Fibroblast of skin of left quadriceps (primary cell): ENCODE measurements at places on chromosomes 2 and 18.

- DNase-seq: no peak
These were observed 614.1 kb upstream of the VRK2 start for GRCh38 chr2:57432528-57432927.

- no peak for DNase-seq
These were observed 14.5 kb upstream of the ASPRV1 start for GRCh38 chr2:69975853-69976462.

GRCh38 chr2:60544062-60544461 lies 9.4 kb downstream of the BCL11A start:
- DNase-seq: peak; percentile 93

GRCh38 chr2:60959501-60959900 lies 58.0 kb upstream of the PEX13 start:
- no peak for DNase-seq

DNA sequence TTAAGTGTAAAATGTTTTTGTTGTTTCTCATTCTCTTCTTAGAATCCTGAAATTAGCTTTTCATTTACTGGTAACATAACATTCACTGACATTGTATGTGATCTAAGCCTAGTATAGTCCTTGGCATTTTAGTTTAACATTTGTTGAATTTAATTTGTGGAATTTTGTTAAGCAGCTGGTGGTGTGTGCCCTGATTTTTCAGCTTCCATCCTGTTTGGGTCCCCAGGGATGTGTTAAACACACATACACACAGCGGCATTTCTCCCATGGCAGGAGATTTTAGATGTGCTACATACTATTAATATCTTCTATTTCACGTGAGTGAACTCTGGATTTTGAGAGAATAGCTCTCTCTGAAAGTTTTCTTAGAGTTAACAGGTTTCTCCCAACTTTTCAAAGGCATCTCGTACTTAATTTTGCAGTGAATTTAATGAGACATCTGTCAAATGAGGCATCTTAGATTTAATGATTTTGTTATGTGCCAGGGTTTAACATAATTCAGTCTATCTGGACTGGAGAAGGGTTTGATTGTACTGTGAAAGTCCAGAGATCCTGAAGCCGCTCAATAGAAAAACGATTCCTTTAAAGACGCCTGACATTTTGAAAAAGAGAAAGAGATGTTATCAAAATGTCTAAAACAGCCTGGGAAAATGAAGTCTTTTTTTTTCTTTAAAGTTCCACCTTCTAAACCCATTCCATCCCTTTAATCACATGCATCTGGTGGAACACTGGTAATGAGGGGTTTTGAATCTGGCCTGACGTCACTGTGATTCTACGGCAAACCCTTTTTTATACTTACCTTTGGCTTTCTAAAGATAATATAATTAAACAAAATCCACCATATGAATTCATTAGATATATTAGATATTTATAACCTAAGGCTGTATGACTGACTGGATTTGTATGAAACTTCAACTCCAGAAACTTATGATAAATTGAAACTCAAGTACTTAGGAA lies 6.8 kb downstream of the PHLPP1 start:
- no peak for DNase-seq

DNA sequence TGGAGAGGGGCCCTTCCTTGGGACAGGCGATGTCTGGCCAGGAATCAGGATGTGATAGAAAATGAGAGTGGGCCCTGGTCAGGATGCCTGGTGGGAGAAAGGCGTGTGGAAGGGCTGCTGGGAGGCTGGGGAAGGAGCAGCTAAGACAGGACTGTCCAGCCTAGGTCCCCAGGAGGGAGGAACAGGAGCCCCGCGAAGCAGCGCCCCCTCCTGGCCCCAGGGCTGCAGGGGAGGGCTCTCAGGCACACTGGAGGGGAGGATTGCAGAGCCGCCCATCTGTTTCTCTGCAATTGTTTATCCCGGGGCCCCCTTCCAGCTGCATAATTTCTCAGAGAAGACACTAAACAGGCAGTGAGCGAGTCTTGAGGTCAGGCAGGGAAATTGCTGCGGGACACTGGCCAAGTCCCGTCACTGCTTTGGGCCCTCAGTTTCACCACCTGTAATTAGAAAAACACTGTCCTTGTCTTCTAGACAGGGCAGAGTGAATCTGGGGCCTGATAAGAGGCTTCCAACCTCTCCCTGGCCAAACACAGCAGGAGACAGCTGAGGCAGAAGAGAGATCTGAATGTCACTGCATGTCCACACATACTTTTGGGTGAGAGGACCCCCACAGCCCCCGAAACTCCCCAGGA lies 3.9 kb upstream of the NPPC start:
- no peak for DNase-seq

- peak; percentile 54 for DNase-seq
These were observed 81.4 kb downstream of the BIN1 start for GRCh38 chr2:127025359-127026166.

- DNase-seq: no peak
These were observed 42.5 kb downstream of the MYO7B start for GRCh38 chr2:127577973-127578372.

GRCh38 chr2:24015562-24016375 lies 5.9 kb downstream of the MFSD2B start:
- peak; percentile 14 for DNase-seq

- no peak for DNase-seq
These were observed 8.8 kb downstream of the EFEMP1 start for GRCh38 chr2:55914786-55915185.

GRCh38 chr2:20365249-20365817 lies 14.7 kb upstream of the PUM2 start:
- DNase-seq: no peak

GRCh38 chr2:36731941-36732672 lies 35.6 kb downstream of the VIT start:
- DNase-seq: no peak

DNA sequence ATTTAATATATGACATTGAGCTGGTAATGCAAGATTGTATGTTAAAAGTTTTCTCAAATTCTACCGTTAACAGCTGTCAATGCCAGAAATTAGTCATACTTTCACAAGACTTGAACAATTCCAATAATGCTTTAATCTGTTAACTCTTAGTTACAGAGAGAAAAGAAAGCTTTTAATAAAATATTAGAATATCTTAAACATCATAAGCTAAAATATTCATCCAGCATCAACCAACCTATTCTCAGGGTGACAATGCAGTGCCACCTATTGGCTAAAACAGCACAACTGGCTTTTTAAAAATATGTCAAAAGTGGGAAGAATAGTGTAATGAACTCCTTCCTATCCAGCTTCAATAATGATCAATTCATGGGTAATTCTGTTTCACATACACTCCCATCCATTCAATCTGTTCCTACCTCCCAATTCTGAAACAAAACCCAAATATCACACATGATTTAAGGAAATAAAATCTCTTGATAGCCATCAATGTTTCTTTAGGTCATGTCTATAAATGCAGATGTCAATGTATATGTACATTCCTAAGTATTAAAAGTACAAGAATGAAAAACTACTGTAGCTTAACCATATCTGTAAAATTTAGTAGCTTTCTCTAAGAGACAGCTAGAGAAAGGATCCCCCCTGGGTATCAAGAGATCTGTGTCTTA lies 79.8 kb upstream of the CCDC141 start:
- DNase-seq: no peak

GRCh38 chr2:85537600-85538506 lies 1.1 kb upstream of the MAT2A start:
- DNase-seq: no peak

GRCh38 chr2:1971124-1971523 lies 226.8 kb upstream of the PXDN start:
- no peak for DNase-seq

- no peak for DNase-seq
These were observed 33.8 kb downstream of the GREB1 start for GRCh38 chr2:11567631-11568031.

GRCh38 chr2:241412144-241412543 lies 56.1 kb downstream of the FARP2 start:
- DNase-seq: peak; percentile 81

- DNase-seq: no peak
These were observed 41.3 kb upstream of the PCBP1 start for GRCh38 chr2:70045932-70046331.

- DNase-seq: no peak
These were observed 117.2 kb downstream of the SLC4A3 start for GRCh38 chr2:219744600-219744999.

- peak; percentile 26 for DNase-seq
These were observed 163.6 kb upstream of the RBMS1 start for GRCh38 chr2:160657196-160657595.

DNA sequence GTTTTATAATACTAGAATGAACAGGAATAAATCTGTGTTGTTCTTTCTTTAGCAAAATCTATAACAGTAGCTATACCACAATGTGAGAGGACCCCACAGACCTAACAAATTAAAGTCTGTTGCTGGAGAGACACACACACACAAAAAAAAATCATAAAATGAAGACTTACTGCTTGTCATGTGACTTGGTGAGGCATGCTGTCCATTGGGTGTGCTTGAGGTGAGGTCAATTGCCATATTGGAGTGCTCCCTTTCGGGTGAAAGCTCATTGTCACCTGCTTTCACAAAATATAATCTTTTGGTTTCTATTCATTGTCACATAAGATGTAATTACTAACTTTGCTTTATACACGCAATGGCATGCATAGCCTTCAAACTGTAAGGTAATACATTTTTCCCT lies 3.9 kb downstream of the IKZF2 start:
- DNase-seq: no peak

GRCh38 chr2:6973895-6974545 lies 56.8 kb downstream of the RNF144A start:
- DNase-seq: no peak

DNA sequence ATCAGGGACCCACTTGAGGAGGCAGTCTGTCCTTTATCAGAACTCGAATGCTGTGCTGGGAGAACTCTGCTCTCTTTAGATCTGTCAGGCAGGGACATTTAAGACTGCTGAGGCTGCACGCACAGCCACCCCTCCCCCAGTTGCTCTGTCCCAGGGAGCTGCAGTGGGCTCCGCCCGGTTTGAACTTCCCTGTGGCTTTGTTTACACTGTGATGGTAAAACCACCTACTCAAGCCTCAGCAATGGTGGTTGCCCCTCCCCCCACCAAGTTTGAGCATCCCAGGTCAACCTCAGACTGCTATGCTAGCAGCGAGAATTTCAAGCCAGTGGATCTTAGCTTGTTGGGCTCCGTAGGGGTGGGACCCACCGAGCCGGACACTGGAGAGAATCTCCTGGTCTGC lies 11.8 kb upstream of the LHCGR start:
- DNase-seq: no peak

- no peak for DNase-seq
These were observed 9.8 kb downstream of the MYOM1 start for GRCh38 chr18:3209859-3210569.

GRCh38 chr18:64929036-64929435 lies 780.1 kb upstream of the LINC00305 start:
- DNase-seq: peak; percentile 92

DNA sequence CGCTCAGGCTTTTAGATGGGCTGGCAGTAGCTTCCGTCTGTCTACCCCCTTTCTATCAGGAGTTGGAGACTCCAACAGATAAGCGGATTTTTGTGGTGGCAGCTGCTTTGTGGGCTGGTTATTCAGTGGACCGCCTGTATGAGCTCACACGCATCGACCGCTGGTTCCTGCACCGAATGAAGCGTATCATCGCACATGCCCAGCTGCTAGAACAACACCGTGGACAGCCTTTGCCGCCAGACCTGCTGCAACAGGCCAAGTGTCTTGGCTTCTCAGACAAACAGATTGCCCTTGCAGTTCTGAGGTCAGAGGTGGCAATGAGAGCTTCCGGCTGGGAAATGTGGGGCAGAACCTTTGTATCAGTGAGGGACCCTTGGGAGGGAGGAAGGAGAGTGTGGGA lies 14.8 kb downstream of the CAD start:
- no peak for DNase-seq

DNA sequence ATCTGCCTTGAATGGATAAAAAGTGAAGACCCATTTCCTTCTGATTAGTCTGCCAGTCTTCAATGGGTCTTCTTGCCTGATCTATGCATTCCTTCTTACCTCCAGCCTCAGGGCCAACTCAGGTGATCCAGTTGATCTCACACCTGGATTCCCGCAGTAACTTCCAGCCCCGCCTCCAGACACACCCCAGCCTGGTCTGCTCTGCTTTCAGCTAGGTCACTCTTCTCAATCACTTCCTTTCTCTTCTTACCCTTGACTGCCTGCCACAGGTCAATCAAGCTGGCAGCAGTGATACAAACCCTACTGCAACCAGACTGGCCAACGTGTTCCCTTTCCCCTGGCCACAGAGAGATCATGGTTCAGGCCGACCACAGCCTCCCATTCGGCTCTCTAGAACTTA lies 263.6 kb downstream of the ZNF516 start:
- DNase-seq: no peak

DNA sequence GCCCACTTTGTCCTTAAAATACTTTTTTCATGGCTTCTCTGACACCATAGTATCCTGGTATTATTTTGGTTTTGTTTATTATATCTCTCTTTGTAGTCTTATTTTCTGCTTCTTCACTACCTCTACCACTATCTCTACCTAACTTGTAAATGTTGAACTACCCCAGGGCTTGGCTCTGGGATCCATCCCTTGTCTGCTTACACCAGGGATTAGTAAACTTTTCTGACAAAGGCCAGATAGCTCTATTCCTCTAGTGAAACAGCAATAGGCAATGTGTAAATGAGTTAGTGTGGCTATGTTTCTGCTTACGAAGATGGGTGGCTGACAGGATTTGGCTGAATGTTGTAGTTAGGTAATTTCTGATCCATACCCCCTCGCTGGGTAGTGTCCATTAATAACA lies 76.8 kb downstream of the ZNF407 start:
- no peak for DNase-seq

DNA sequence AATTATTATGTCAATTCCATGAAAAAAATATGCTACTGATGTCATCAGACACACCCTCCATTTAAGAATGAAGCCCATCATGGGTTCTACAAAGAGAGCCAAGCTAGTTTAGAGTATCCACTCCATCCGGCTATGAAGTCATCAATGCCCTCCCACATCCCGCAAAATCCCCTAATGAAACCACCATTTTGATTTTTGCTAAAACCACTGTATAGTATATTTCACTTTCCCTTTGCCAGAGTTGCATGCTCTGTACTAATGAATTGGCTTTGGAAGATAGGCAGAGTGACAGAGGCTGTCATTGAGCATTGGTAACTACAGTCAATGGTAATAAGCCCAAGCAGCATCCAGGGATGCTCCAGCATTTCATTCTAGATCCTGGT lies 118.6 kb downstream of the ANKRD44 start:
- no peak for DNase-seq

DNA sequence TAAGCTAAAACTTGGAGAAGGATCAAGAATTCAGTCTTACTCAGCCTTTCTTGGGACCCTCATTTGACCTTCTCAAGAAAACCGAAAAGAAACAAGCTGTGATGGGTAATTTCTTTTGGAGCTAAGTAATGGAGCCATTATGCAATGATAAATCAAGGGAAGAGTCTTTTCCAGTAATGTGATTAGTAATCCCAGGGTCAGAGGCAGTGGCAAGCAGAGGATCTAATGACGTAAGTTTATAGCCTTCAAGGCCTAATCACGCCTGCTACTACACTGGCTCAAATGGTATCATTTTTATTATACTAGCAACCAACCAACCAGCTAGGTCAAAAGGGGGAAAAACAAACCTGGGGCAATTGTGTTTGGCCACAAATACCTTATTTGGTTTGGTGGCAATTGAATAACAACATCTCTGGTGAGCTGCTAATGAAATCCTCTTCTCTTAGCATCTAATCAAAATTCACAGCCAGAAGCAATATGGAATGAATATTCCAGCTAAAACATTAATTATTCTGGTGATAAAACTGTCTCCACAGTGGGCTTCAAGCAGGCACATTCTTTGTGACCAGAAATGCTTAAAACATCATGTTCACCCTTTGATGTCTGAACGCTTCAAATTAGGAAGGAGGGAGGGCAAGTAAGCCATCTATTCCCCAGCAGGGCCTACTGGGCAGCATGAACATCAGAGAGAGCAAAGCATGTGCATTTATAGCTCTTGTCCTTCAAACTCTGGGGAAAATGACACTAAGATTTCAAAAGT lies 114.9 kb upstream of the SULT1C3 start:
- no peak for DNase-seq
